ENCODE measurements at places on chromosomes 16 and 17.

DNA sequence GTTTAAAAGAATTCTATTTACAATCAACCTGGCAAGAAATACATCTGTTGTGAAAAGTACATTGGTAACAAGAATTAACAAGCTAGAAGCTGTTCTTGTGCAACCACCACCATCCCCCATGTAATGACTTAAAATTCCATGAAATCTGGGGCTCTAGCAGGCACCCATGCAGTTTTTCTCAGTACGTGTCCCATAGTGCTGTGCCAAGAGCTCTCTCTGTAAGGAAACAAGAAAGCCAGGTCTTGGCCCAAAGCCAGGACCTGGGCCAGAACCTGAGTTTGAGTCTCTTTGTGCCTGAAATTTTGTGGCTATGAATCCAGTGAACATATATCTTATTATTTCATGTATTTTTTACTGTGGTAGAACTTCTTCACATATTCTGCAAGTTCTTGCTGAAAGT, 46.6 kb downstream of the NUP93 start:
- no peak for DNase-seq

- DNase-seq: no peak
These were observed 14.0 kb downstream of the VPS53 start for GRCh38 chr17:700504-701094.

GRCh38 chr16:86496262-86496928, 13.9 kb upstream of the FOXF1 start:
- no peak for DNase-seq

- no peak for DNase-seq
These were observed 2.5 kb upstream of the ATP6V0C start for GRCh38 chr16:2511128-2511800.

DNA sequence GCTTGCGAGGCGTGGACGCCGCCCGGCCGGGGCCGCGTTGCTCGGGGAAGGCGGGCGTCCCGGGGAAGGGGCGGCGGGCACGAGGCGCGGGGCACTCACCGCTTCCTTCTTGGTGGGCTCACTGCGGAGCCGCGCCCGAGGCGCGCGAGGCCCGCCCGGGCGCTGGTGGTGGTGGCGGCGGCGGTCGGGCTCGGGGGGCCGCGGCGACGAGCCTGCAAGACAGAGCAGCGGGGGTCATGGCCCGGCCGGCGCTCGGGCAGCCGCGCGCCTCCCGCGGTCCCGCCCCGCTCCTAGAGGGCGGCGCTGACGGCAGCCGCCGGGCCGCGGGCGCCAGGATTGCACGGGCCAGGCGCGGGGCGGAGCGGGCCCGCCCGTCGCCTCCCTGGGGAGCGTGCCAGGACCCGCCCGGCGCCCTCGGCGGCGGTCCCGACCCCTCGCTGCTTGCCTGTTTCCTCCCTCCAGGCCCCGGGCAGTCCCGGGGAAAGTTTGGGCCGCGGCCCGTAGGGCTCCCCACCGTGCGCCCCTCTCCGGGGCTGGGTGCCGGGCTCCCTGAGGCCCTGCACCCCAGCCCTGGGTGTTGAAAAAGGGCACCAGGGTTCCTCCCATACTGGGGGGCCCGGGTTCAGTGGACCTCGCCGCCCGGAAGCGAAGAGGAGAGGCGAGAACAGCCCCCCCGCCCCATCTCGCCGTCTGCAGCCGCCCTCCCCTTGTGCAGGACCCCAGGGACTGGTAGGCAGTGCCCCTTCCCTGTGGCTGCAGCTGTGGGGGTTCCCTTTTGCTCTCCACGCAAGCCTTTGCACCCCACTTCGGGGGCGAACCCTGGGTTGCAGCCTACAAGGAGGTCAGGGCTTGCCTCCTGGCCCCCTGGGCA, at the start of gene C16orf74:
Gene C16orf74, minus strand, starts transcription at position 270 of the 871 bp plus-strand sequence. CDS start 15,879 bp downstream, outside the sequence.
- DNase-seq: no peak
